AG08395 (cell line): ENCODE measurements at places on chromosomes 5 and 9.
A peak's percentile ranks its signal among the peaks of the same experiment; 100 is the strongest.

DNA sequence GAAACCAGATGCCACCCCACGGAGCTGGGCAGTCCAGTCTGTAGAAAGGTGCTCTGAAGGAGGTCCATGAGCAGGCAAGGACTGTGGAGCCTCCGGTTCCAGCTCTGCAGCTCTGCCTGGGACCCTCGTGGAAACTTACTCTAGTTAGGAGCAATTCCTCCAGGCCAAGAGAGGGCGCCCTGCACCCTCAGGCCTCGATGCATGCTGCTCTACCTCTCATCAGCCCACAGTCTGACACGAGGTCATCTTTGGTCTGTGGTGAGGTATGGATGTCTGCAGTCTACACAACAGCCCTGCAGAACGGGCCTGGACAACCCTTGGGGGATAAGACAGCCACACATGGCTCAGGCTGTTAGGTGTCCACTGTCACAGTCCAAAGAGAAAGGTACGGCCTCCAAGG, 50.6 kb upstream of the UBTD2 start:
- DNase-seq: no peak

DNA sequence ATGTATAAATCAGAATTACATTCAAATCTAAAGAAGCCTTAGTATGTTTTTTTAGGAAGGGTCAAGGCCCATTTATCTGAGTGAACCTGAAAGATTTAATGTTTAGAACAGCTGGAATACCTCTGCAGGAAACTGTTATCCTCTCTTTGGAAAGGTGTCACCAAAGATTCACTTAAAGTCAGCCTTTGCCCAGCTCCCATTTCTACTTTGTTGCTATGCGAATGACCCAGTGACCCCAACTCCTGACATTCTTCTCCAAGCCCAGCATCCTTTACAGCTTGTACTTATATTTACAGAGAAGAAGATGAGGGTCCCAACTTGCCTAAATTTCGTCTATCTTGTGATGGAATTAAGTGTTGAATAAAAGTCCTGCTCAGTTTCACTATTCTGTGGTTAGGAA, 1198.6 kb downstream of the CDH12 start:
- DNase-seq: no peak

DNA sequence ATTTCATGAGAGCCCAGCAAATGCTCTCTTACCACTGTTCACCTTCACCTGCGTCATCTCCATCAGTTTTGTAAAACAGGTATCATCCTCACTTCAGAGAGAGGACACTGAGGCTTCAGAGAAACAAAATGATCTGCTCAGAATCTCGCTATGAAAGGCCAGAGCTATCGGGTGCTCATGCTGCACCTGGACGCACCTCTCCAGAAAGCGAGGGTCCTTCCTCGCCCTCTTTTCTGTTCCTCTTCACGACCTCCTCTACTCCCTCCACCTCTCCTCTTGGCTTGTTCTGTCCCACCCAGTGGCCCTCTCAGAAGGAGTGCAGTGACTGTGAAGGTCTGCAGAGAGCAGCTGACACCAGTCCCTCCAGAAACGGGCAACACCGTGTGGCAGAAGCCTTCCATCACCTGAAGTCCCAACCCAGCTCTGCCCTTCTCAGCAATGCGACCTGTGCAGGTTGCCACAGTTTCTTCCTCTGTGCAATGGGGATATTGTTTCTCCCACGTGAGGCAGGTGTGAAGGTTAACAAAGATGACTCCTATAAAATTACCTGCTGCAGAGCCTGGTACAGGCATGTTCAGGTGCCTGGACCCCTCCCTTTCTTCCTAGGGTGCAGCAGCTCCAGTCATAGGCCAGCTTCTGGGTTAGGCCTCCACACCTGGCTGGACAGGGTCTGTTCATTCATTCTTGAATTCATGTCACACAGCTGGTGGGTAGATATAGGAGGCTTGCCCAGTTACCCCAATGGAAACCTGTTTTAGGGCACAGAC, 45.3 kb upstream of the ANGPTL2 start:
- DNase-seq: no peak

GRCh38 chr5:168935183-168935582, 356.0 kb upstream of the PANK3 start:
- DNase-seq: no peak

GRCh38 chr9:126589349-126589748, 24.4 kb upstream of the LMX1B start:
- no peak for DNase-seq

DNA sequence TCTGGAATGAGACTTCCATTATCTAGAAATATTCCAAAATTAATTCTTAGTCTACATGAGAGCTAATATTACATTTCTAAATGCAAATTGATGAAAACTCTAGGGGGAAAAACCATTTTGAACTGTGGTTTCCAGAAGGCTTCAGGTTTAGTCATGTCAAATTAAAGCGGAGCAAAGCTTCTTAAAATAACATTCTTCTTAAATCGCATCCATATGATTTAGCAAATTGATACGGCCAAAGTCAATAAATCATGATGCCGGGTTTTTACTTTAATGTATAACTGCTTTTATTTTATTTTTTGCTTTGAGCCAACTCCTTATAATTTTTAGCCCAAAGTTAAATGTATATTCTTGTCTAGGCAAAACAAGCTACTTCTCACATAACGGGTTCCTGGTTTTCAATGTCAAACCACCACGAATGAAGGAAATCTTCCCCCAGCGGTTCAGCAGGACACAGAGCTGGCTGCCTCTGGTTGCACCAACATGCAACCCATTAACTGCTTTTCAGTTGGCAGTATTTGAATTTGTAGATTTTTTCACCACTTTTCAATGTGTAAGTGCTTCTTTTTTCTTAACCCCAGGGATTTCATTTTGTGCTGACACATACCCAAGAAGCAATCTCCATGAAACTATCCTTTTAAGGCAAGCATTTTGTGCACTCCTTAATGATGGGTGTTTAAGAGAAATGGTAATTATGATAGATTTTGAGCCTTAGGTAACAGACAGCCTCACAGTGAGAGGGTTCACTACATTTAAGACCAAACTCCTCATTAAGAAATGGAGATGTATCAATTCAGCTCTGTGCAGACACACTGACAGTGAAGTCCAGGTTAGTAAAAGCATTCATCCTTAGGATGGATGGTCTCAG, 35.5 kb downstream of the EFNA5 start:
- DNase-seq: no peak

- no peak for DNase-seq
Observed at GRCh38 chr5:143265995-143266394, 137.5 kb downstream of the NR3C1 start.

- no peak for DNase-seq
Observed at GRCh38 chr5:139462586-139463276, at the start of gene ECSCR. Gene ECSCR (minus strand): TSS chr5:139462743. CDS start chr5:139462670, 73 bp downstream.

GRCh38 chr5:148957591-148958202, 105.2 kb downstream of the SH3TC2 start:
- DNase-seq: peak; percentile 34

GRCh38 chr5:37005946-37006540, 129.5 kb downstream of the NIPBL start:
- peak; percentile 21 for DNase-seq

DNA sequence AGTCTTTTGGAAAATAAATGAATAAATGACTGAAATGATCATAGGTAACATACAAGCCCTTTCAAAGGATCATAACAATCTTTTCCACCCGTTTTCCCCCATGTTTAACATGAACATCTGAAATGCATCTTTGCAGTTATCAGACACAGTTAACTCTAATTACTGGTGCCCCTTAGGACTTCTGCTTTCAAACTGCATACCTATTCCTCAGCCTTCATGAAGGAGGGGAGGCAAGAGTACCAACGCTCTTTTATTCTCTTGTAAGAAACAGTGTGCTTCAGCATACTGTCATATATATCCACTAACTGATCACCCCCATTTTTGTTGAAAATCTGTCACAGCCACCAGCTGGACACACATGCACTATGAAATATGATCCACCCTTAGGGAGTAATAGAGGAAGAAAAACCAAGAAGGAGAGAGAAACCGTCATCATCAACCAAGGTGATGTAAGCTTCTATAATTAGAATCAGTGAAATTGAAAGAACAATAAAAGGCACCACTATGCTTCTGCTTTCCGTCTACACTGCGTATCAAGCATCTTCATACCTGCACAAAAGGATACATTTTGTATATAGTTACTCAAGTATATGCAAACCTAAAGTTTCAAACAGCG, 98.7 kb downstream of the RAPGEF6 start:
- DNase-seq: no peak

DNA sequence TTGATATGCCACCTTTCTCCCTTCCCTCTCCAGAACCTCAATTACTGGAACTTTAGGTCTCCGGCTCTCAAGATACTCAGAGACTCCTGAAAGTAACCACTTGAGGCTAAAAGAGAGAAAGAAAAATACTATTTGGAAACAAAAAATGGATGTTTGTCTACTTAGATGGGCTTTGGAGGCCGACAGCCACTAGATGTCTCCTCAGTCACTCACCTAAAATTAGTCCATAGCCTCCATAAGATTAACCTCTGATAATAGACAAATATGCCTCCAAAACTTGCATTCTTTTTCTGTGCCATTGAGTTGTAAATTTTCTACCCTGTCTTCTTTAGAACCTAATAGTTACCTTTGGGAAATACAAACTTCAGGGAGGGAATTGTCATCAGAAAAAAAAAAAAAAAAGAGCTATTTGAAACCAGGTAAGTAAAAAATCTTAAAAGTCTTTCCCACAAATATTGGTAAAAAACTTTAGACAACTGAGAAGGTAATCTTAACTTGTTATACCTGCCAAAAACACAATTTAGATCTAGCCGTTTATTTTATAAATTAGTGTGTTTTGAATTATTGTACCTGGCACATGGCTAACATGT, 11.2 kb upstream of the PCDH1 start:
- DNase-seq: peak; percentile 44

DNA sequence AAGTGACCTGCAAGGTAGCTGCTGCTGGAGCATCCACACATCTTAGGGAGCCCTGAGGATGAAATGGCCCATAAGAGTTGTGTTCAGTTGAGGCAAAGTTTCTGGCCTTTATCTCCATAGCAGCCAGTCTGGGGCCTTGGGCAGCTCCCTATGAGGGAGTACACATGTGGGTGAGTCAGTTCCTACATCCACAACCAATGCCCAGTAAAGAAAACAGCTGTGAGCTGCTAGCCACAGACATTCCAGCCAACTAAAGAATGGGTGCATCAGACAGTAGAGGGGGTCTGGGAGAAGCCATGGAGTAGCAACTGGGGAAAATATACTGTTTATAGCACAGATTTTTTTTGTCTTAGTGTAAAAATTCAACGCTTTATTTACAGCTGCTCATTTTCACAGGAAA, 720.7 kb downstream of the TLE1 start:
- DNase-seq: peak; percentile 48

DNA sequence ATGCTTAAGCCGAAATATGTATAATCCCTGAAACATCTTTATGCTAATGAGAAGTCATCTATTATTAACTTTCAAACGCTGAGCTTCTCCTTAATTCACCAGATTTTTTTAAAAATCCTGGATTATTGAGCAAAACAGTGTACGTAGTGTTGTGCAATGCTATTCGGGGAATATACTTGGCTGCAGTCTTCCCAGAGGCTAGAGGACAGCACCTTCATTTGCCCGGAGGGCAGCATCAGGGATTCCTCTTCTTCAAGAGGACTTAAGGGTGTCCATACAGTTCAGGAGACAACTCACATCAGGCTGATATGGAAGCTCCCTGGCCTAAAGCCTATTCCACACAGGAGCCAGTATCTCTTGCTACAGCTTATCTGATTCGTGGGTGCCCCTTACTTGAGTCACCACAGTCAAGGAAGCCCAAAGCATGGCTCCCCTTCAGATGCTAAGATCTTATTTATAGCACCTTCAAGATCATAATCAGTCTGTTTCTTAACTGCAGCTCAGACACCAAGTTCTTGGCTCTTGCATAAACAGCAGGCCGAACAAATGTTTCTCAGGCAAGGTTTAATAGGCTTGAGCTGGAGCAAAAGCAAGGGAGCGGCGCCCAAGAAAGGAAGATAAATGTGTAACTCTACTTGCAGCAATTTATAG, 29.4 kb downstream of the NUTM2F start:
- DNase-seq: no peak

DNA sequence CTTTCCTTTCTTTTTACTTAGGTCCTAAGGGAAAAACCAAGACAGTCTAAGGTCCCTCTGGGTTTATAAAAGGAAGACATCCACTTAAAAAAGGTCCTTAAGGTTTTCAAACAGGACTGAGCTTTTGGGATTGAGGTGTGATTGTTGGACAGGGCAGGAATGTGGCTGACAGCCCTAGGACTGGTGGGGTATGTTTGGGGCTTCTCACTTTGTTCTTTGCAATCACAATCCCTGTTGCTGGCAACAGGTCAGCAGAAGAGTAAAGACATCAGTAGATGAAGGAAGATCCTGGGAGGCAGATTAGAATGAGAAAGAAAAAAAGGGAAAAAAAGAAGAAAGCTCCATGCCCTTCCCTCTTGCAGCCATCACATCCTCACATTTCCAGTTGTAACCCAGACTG, 101.4 kb upstream of the TARS1 start:
- DNase-seq: no peak

DNA sequence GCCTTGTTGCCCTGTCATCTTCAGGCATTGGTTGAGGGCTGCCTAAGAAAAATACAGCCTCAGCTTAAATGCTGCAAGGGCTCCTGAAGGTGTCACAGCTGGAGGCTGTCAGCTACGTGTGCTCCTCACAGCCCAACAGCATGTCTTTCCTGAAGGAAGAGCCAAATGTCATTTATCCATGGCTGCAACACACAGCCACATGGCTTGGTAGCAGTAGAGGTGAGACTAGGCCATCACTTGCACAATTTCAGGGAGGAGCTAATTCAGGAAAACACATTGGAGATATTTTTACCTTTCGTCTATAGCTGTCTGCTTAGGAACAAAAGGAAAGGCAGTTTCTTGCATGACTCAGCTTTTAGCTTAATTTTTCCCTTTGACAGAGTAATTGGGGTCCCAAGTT, 260.7 kb downstream of the SYK start:
- no peak for DNase-seq

- DNase-seq: peak; percentile 83
Observed at GRCh38 chr5:74149395-74149794, 491.1 kb downstream of the ENC1 start.

GRCh38 chr5:24643880-24644279, 898 bp downstream of the CDH10 start:
- no peak for DNase-seq
